ENCODE measurements at places on chromosomes 16 and 17. TPM values are rescaled to one million over a fixed set of nuclear protein-coding genes. Genes with fewer than 3 reads are reported as not detected.
A peak's percentile ranks its signal among the peaks of the same experiment; 100 is the strongest.

DNA sequence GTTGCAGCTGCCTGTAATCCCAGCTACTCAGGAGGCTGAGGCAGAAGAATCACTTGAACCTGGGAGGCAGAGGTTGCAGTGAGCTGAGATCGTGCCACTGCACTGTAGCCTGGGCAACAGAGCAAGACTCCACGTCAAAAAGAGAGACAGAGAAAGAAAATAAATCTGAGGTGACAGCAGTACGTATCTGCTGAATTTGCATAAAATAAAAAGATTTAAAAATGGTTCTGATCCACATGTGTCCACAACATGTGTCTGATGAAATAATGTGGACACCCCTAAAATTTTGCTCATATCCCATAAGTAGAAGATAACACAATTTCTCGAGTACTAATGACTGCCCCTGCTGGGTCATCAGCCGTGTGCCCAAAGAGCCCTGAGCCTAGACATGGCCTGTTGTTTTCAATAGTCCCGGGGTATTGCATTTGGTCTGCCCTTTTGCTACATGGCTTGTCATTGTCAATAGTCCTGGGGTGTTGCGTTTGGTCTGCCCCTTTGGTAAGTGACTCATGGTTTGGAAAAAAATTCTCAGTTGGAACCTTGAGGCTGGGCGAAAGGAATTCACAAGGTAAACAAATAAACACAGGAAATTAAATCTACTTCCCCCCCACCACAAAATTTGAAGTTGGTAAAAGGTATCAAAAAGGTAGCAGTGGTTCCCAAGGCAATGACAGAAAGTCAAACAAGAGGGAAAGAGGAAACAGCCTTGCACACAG lies 434.6 kb upstream of the MAF start:
- peak; percentile 15 for DNase-seq

- no peak for DNase-seq
These were observed 24.8 kb downstream of the PITPNC1 start for GRCh38 chr17:67401598-67402504.

DNA sequence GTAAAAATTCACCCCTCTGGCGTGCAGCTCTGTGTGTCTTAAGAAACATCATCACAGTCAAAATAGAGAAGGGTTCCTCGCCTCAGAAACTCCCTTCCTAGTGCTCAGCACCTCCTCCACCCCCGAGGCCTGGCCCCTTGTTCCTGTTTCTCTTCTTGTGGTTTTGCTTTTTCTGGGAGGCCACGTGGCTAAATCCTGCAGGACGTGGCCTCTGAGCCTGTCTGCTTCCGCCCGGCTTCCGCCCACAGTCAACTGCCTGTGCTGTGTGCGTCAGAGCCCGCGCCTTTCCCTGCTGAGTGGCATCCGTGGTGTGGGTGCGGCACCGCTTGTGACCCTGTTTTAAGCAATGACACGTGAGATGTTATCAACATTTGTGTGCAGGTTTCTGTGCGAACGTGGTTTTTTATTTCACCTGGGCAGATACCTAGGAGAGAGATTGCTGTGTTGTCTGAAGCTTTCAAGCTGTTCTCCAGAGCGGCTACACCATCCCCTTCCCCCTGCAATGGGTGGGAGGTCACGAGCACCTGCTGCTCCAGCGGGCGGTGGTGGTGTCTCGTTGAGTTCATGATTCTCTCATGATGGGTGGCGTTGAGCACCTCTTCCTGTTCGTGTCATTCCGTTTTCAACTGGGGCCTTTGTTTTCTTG lies 21.7 kb downstream of the ACSF3 start:
- no peak for DNase-seq

DNA sequence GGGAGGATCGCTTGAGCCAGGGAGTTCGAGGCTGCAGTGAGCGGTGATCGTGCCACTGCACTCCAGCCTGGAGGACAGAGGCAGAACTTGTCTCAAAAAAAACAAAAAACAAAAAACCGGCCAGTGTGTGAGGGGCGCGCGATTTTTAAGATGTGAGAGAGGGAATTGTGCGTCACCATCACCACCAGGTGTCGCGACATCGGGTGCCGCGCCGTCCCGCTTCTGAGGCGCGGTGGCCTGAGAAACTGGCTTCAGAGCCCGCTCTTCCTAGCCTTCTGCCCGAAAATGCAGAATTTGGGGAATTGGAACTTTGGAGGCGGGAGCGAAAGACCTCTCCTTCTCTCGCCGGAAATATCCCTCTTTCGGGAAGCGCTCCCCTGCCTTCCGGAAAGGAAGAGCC lies 524.8 kb downstream of the KCNJ18 start:
- peak; percentile 46 for DNase-seq

DNA sequence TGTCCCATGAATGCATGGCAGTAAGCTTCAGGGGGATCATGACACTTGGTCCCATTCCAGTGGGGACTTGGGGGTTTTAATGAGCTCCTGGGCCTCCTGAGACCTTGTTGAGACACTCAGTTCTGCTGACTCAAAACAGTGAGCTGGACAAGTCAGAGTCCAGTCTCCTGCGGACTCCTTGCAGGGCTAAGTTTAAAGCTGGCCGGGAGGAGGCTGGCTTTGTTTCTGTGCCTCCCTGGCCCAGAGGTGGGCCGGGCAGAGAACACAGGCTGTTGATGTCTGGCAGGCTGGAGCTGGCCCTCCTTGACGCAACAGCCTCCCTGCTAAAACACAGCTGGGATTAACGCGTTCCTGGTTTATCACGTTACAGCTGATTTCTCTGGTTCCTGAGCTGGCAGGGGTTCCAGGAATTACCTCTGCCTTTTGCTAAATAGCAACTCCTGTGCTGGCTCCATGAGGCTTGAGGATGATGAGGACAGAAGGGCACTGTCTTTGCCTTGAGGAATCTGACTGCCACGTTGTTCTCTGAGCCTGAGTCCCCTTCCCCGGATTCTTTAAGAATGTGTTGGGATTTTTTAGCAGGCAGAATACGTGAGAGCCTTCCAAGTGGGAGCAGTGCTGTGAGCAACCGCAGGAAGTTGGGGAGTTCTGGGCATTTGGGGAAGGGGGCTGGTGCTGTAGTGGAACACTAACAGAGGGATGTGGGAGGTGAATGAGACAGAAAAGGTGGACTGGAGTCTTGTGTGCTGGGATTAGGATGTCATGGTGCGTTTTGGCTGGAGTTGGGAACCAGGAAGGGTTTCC lies 2.0 kb downstream of the GPT2 start:
- no peak for DNase-seq

- DNase-seq: no peak
These were observed 97.2 kb upstream of the GSE1 start for GRCh38 chr16:85515830-85516397.

TEX19 gene
- not detected for total RNA-seq

SLFN13 gene
- total RNA-seq: 0.86 TPM

WNK4 gene
- 1.7 TPM for total RNA-seq

RAD51C gene
- total RNA-seq: 50.7 TPM
